ENCODE measurements at places on chromosomes 4 and X. TPM values are rescaled to one million over a fixed set of nuclear protein-coding genes. Genes with fewer than 3 reads are reported as not detected.

TEX13B gene
- polyA plus RNA-seq, result not detected

DNA sequence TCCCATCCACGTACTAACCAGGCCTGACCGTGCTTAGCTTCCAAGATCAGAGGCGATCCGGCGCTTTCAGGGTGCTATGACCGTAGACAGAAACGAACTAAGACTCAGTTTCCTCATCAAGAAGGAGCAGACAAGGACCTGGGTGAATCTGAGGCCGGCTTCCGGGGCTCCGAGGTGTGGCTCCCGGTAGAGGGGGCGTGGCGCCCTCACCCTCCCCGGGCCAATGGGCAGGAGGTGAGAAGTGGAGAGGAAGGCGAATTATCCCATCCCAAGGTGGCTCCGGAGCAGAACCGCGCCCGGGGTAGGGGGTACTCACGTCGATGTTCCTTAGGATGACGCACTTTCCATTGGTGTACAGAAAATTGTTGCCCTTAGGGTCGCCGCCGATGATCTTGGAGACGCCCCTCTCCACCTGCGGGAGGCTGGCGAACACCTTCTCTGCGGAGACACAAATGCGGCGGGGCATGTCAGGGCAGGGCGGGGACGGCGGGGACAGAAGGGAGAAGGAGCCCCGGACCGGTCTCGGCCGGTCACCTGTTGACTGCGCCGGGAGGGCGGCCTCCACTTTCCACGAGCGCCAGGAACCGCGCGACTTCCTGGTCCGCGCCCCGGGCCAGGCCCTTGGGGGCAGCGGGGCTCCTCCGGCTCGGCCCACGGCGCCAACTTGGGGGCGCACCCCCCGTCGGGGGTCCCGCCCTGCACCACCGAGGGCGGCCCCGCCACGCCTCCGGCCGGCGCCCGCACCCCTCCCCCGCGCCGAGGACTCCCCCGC lies 616 bp downstream of the WDR1 start:
- peak; percentile 57 for DNase-seq

- DNase-seq, result peak; percentile 27
Measured at GRCh38 chr4:157013656-157014055, 42.1 kb upstream of the PDGFC start.

- no peak for DNase-seq
Measured at GRCh38 chrX:23118890-23119527, 119.2 kb downstream of the DDX53 start.

PLP1 gene
- polyA plus RNA-seq, result 0.53 TPM

DNA sequence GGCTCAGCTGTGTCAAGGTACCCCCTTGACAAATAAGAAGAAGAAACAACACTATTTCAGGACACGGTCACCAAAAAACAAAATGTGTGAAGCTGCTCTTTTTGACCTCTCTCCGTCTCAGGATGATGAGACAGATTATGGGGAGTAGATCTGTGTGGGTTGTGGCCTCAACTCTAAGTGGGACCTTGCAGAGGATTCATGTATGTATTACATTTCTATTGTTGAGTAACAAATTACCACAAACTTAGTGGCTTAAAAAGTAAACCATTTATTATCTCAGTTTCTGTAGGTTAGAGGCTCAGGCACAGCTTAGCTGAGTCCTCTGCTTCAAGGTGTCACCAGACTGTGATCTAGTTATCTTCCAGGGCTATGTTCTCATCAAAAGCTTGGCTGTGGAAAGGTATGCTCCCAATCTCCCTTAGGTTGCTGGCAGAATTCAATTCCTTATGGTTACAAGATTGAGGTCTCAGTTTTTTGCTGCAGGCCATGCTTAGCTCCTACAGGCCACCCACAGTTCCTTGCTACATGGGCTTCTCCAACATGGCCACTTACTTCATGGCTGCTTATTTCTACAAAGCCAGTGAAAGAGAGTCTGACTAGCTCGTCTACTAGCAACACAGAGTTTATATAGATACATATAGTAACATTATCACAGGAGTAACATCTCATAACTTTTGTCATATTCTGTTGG lies 28.1 kb downstream of the DGKK start:
- no peak for DNase-seq

DNA sequence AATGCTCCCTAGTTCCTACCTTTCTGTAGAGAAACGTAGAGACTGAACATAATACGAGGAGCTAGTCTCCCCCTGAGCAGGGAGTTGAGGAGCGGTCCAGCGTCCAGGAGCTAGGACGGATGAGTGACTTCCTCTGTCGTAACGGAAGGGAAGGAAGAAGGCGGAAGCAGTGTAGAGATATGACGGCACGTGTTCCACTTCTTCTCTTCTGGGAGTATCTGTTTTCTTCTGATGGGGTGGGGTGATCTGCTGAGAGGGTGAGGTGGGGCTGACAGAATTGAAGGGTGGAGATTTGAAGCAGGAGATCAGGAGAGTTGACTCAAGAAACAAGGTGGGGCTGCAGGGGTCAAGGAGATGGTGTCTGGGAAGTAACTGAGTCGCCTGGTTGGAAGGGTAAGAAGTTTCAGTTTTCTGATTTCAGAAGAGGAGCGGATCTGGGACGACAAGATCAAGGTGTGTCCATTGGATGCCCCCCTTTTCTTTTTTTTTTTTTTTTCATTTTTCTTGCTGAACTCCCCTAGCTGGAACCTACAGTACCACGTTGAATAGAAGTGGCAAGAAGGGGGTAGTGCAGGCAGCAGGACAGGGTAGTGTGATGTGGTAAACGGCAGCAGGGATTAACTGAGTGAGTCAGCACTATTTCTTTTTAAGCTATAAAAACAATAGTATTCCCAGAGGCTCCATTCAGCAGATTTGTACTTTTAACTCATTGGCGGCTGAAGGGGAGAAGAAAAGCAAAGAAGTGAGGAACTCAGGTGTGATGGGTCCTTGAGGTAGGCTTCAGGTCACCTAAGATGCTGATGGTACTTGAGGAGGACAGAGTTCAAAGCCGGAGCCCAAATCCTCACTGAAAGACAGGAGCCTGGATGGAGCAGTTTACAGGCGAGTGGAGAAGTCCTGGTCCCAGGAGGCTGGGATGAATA lies 50.8 kb upstream of the SETD7 start:
- DNase-seq, result peak; percentile 77

PAGE2B gene
- not detected for polyA plus RNA-seq

DNA sequence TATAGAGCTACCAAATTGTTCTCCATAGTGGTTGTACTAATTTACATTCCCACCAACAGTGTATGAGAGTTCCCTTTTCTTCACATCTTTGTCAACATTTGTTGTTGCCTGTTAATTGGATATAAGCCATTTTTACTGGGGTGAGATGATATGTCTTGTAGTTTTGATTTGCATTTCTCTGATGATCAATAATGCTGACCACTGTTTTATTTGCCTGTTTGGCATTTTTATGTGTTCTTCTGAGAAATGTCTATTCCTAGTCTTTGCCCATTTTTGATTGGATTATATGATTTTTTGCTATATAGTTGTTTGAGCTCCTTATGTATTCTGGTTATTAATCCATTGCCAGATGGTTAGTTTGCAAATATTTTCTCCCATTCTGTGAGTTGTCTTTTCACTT lies 44.3 kb downstream of the ACTRT1 start:
- no peak for DNase-seq

DNA sequence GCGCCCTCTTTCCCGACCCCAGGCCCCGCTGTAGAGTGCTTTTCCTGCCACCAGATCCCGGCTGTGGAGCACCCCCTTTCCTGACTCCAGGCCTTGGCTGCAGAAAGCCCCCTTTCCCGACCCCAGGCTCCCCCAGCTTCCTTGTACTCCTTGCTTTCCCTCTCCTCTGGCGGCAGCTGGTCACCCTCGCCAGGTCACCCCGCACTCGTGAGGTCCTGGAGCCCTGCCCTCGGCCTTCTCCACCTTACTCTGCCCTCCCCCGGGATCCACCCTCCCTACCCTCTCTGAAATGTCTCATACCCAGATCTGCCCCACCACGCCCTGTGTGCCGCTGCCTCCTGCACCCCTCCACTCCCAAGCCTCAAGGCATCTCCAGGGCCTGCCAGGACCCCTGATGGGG lies 25.0 kb upstream of the C4orf50 start:
- DNase-seq, result no peak

- DNase-seq, result no peak
Measured at GRCh38 chrX:30215357-30215843, at the start of gene MAGEB2. TSS of gene MAGEB2 (plus strand) at chrX:30215563. CDS start at chrX:30218581, 3,018 bp downstream.

DNA sequence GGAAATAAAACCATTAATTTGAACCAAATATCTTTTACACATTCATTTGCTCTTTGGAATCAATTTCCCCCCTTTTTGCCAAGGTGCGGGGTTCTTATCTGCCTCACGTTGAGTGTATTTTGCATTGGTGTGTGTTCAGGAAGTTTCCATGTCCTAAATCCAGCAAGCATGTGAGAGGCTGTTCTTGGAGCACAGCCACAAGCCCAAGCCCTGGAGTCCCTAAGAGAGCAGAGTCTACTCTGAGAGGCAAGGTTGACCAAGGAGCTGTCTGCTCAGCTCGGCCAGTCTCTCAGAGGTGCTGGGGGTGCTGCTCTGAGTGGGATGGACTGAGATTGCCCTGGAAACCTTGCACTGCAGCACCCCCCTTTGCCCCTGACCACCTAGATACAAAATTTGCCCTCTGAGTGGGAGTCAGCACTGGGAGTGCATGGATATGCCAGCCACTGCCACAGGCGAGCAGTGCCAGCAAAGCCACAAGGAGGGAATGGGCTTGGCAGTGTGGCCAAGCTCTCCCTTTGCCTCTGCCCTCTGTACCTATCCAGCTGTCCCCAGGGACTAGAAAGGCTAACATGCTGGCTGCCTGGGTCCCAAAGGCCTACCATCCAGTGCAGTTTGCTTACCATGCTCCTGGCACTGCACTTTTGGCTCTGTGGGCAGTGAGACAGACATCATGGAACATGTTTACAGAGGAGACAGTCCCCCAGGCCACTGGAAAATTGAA lies 20.5 kb upstream of the FAM193A start:
- no peak for DNase-seq

GRCh38 chrX:110425222-110426154 lies 66.8 kb downstream of the RTL9 start:
- no peak for DNase-seq

DNA sequence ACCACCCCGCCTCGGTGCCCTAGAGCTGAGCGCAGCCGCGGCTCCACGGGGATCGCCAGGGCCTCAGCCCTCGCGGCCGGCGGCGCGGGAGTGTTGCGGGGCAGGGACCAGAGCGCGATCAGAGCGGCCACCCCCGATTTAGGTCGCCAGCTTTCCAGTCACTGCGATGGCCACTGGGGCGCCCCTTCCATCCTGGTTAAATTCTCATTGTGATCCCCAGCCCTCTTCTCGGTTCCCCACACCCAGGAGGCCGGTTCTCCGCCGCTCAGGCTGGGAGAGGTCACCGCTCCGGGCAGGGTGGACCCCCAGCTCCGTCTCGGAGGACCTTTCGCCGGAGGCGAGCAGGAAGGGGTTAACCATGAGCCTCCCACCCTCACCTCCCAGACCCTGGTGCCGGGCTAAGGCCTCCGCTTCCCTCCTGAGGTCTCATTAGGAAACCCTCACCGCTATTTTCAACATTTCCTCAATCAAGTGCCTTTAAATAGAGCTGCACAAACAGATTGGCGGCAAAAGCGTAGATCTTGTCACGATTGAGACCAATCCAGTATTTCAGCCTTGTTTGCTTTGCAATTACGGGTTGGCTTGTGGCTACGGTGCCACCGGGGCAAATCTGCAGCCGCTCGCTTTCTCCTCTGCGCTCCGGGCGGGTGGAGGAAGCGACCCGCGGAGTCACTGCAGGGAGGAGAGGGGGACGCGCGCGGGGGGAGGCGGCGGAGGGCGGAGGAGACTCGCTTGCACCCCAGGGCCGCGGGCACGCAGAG lies 8.3 kb upstream of the HAND2 start:
- DNase-seq, result peak; percentile 70

VSIG4 gene
- polyA plus RNA-seq, result not detected

DNA sequence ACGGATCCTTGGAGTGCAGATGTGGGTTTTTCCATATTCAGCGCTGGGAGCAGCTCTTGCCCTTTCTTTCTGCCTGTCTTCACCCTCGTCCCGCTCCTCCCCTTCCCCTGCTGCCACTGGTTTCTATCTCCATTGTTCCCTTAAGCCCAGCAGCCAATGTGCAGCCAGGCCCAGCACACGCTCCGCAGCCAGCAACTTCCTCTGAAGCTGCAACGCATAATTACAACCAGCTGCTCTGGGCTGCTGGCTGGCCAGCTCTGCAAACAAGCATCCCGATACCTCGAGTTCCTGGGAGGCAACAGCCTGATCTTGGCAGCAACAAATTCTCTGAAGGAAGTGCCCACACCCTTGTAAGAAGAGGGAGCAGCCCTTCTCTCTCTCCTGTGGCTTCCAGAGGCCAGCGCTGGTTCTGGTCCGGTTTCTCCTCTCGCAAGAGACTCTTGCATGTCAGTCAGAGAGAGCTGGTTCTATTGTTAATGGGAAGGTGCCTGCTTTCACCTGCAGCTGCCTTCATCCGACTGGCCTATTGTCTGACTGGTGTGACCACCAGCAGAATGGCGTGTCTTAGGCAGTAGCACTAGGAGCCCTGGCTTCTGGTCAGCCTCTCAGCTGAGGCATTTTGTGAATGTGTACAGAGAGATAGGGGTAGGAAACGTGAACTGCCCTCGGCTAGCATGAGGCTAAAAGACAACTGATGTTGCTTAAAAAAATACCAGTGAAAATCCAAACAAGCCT lies 83.8 kb upstream of the MAML3 start:
- DNase-seq, result peak; percentile 95

TBX22 gene
- polyA plus RNA-seq, result not detected

- DNase-seq, result no peak
Measured at GRCh38 chrX:68365341-68365740, 68.0 kb downstream of the OPHN1 start.

- no peak for DNase-seq
Measured at GRCh38 chr4:152014280-152014679, 253.5 kb upstream of the GATB start.

- peak; percentile 13 for DNase-seq
Measured at GRCh38 chr4:106691749-106692148, 323.2 kb upstream of the GIMD1 start.
